ENCODE measurements at places on chromosomes 13 and 19. TPM values are rescaled to one million over a fixed set of nuclear protein-coding genes. Genes with fewer than 3 reads are reported as not detected.

GRCh38 chr13:68872338-68872737 is 1235.3 kb upstream of the ATXN8OS start:
- H3K27ac ChIP-seq, result no peak overlapping the region
- no peaks in the 10 kb centered on the region for H3K36me3 ChIP-seq
- no peak overlapping the region for H3K4me3 ChIP-seq
- no peaks in the 10 kb centered on the region for H3K27me3 ChIP-seq

DNA sequence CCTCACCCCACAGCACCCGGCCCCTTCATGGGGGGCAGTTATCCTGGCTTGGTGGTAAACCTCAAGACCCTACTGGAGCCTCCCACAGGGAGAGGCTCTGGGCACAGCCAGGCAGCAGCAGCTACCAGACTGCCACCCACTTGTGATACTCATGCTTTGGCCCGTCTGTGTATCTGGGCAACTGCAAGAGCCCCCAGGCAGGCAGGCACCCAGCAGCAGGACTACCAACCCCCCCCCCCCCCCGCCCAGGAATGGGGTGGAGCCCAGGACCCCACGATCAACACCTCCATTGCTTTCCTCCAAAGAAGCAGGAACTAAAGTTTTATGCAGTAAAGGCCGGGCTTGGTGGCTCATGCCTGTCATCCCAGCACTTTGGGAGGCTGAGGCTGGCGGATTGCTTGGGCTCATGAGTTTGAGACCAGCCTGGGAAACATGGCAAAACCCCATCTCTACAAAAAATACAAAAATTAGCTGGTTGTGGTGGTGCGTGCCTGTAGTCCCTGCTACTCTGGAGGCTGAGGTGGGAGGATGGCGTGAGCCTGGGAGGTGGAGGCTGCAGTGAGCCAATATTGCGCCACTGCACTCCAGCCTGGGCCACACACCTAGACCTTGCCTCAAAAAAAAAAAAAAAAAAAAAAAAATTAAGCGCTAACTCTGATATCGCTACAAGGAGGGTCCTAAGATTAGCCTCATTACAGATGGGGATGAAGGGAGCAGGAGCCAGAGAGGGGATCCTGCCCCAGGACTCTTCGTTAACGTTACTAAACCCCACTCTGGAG is 1.1 kb upstream of the LYL1 start:
- H3K27ac ChIP-seq, result peak overlapping the region; percentile 94
- H3K4me3 ChIP-seq, result peak overlapping the region; percentile 92
- H3K27me3 ChIP-seq, result peaks cover 2% of the 10 kb centered on the region
- no peak for DNase-seq
- H3K4me1 ChIP-seq, result peaks cover 35% of the 10 kb centered on the region

GRCh38 chr13:62014299-62014698 is 598.6 kb upstream of the PCDH20 start:
- no peaks in the 10 kb centered on the region for H3K36me3 ChIP-seq
- H3K27ac ChIP-seq, result no peak overlapping the region
- no peaks in the 10 kb centered on the region for H3K4me1 ChIP-seq
- no peak for DNase-seq
- no peaks in the 10 kb centered on the region for H3K27me3 ChIP-seq

DNA sequence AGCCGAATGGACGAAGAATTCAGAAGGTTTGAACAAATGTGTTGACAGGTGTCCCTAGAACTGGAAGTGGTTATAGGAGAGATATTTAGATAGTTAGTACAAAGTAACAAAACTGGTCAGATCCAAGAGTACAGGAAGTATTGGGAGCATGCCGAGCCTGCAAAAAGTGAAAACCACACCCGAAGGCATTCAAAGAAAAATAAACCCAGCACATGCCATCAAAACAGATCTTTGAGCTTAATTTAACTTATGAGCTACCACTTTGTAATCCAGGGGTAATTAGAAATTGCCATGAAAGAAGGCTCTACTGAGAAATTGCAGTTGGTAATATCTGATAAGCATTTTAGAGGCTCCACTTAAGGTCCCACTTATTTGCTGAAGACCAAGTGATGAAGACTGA is 214.2 kb downstream of the DNAJC15 start:
- H3K4me1 ChIP-seq, result no peaks in the 10 kb centered on the region
- H3K27me3 ChIP-seq, result no peaks in the 10 kb centered on the region
- DNase-seq, result no peak
- H3K36me3 ChIP-seq, result no peaks in the 10 kb centered on the region
- no peak overlapping the region for H3K27ac ChIP-seq

DNA sequence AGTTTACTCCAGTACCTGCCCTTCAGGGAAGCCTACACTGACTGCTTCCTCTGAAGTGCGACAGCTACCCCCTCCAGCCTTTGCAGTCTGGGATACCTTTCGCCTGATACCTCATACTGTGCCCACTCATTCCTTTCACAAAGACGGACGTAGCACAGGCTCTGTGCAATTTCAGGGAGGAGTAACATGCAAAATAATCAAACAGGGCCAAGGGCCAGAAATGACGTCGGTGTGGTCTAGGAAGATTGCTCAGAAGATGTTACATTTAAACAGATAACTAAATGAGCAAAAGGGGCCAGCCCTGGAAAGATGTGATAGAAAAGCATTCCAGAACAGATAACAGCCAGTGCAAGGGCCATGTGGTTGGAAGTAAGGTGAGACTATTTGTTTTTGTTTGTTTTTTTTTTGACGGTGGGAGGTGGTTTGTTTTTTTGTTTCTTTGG is 6.6 kb upstream of the DDX39A start:
- H3K27me3 ChIP-seq, result no peaks in the 10 kb centered on the region
- H3K27ac ChIP-seq, result no peak overlapping the region
- DNase-seq, result no peak
- H3K4me1 ChIP-seq, result peaks cover 2% of the 10 kb centered on the region
- H3K36me3 ChIP-seq, result no peaks in the 10 kb centered on the region

DNA sequence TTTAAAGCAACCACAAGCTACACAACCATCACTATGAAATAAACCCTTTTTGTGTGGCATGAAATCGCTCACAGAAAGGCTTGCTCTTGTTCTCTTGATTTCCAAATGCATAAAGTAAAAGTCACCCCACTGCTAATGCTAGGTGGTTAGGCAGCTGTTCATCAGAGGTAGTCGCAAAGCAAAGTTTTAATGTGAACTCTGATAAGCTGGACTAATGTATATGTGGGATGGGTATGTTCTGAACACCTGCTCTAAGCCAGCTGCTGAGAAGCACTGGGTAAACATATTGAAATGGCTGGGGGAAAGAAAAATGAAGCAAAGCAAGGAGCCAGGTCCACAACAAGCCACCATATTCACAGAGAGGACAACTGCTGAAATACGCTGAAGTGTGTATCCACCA is 142.3 kb downstream of the KLF12 start:
- DNase-seq, result no peak
- no peak overlapping the region for H3K4me3 ChIP-seq
- H3K27me3 ChIP-seq, result no peaks in the 10 kb centered on the region
- H3K36me3 ChIP-seq, result peaks cover 8% of the 10 kb centered on the region
- H3K4me1 ChIP-seq, result peaks cover 53% of the 10 kb centered on the region
- no peak overlapping the region for H3K27ac ChIP-seq

- H3K27me3 ChIP-seq, result peaks cover 10% of the 10 kb centered on the region
- DNase-seq, result no peak
- no peaks in the 10 kb centered on the region for H3K36me3 ChIP-seq
- H3K4me1 ChIP-seq, result no peaks in the 10 kb centered on the region
Observed at GRCh38 chr13:24083722-24084421, 76.6 kb upstream of the SPATA13 start.

GRCh38 chr13:49821216-49822009 is 28.9 kb upstream of the KPNA3 start:
- DNase-seq, result no peak
- no peak overlapping the region for H3K27ac ChIP-seq
- no peak overlapping the region for H3K4me3 ChIP-seq

DNA sequence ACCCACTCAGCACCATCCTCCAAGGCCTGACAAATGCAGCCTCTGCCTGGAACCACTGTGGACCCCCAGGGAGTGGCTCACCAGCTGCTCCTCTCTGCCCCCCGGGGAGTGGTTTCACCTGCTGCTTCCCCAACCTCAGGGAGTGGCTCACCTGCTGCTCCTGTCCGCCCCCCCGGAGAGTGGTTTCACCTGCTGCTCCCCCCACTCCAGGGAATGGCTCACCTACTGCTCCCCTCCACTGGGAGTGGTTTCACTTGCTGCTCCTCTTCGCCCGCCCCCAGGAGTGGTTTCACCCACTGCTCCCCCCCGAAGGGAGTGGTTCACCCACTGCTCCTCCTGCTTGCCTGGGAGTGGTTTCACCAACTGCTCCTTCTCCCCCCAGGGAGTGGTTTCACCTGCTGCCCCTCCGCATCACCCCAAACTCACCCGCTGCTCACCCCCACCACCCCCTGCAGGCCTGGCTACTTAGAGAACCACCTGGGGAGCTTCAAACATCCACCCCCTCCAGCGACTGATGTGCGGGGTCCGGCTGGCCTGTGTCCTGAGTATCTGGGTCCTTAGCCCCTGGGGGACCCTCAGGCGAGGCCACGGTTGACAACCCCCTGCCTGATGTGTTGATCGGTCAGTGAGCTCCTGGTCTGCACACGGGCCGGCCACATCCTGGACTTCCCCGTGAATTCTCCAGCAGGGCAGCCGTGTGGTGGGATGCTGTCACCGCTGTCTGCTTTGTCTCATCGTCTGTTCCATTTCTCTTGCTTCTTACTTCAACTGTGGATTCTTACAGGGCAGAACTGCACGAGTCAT is 14.6 kb upstream of the TMEM255B start:
- peaks cover 17% of the 10 kb centered on the region for H3K27me3 ChIP-seq
- H3K27ac ChIP-seq, result no peak overlapping the region
- H3K36me3 ChIP-seq, result no peaks in the 10 kb centered on the region
- peaks cover 24% of the 10 kb centered on the region for H3K4me1 ChIP-seq
- H3K4me3 ChIP-seq, result no peak overlapping the region
- DNase-seq, result no peak

- H3K36me3 ChIP-seq, result no peaks in the 10 kb centered on the region
- DNase-seq, result no peak
- no peak overlapping the region for H3K27ac ChIP-seq
- no peaks in the 10 kb centered on the region for H3K27me3 ChIP-seq
- H3K4me3 ChIP-seq, result no peak overlapping the region
- no peaks in the 10 kb centered on the region for H3K4me1 ChIP-seq
Observed at GRCh38 chr13:72505376-72505775, 222.1 kb downstream of the MZT1 start.

DNA sequence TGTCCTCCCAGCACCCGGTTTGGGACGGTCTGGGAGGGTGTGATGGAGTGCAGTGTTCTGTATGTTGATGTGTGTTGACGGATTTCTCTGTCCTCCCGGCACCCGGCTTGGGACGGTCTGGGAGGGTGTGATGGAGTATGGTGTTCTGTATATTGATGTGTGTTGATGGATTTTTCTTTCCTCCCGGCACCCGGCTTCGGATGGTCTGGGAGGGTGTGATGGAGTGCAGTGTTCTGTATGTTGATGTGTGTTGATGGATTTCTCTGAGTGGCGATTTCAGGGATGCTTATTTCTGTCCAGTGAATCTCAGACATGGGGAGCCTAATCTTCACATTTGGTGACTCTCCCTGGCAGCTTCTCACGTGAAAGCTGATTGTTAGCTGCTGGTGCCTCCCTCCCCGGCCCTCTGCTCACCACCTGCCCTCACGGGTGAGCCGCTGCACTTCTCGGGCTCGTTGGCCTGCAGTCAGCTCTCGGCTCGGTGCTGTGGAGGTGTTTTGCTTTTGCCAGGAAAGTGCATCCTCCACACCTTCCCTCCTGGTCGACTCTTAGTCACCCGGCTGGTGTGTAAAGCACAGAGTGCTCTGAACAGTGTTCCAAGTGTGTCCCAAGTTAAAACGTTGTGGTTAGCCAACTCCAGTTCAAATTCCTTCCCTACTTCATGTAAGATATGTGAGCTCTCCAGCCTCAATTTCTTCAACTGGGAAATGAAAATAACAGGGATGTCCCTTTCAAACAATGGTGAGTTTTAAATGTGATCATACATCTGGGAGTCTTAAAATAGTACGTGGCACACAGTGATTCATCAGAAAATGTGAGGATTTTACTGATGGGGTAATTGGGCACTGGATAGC is 54.6 kb downstream of the ATP11A start:
- H3K4me3 ChIP-seq, result no peak overlapping the region
- H3K4me1 ChIP-seq, result peaks cover 15% of the 10 kb centered on the region
- no peak for DNase-seq
- H3K27me3 ChIP-seq, result no peaks in the 10 kb centered on the region
- no peaks in the 10 kb centered on the region for H3K36me3 ChIP-seq

LILRB5 gene
- total RNA-seq, result not detected

DNA sequence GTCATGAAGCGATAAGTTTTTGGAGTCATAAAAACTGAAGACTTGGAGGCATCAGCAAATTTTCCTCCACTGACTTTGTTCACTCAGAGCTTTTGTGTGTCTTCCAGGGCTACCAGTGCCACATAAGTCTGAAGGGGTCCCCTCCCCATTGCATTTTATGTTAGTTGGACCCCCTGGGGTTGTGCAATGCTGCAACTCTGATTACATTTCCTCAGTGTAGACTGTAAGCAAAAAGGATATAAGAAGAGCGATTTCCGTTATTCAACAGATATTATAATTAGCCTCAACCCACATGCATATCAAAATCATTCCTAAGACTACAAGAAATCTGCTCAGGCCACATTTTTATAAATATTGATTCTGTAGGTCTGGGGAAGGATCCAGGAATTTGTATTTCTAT is 324.0 kb downstream of the TDRD3 start:
- H3K27me3 ChIP-seq, result no peaks in the 10 kb centered on the region
- H3K27ac ChIP-seq, result no peak overlapping the region
- H3K4me3 ChIP-seq, result no peak overlapping the region
- no peak for DNase-seq
- no peaks in the 10 kb centered on the region for H3K4me1 ChIP-seq

DNA sequence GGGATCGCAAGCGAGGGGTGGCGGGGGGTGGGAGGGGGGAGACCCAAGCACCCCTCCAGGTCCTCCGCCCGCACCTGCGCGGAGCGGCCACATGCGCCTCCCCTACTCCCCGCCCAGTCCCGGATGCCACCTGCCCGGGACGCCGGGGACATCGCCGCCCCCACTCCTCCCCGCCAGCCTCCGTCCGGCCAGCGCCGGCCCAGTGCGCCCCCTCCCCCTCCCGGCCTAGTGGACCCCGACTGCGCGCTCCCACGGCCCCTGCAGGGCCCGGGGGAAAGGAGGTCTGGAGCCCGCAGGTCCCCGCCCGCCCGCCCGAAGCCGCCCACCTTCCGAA is 263 bp downstream of the RHPN2 start:
- DNase-seq, result peak; percentile 39
- H3K36me3 ChIP-seq, result no peaks in the 10 kb centered on the region
- H3K4me3 ChIP-seq, result peak overlapping the region; percentile 63
- H3K27ac ChIP-seq, result no peak overlapping the region
- H3K4me1 ChIP-seq, result peaks cover 2% of the 10 kb centered on the region

DNA sequence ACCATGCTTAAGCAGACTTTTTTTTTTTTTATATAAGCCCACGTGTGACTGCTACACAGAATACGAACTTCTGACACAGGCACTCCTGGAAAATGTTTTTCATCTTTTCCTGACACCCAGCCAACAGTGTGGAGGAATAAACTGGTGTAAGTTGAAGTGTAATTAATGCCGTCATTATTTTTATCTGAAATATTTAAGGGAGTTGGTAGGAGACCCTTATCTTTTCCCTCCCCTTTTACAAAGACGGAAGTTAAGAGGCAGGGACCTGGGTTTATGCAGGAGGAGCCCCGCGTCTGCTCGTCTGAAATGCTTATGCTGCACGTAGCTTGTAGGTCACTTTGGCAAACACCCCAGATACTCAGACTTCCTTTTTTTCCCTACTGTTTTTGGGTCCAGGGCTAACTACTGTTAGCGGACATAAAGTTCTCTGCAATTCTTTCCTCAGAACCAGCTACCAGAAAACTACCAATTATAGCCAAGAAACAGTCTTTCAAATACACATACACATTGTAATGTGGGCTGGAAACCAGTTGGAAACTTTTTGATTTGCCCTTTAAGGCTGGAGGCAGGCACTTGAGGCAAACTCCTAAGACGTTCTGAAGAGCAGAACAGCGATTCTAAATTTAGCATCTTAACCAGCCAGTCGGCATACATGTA is 50.8 kb downstream of the EFNB2 start:
- no peak for DNase-seq
- no peak overlapping the region for H3K4me3 ChIP-seq
- H3K27me3 ChIP-seq, result peaks cover 42% of the 10 kb centered on the region

Measured in activated CD4-positive, alpha-beta memory T cell treated with anti-CD3 and anti-CD28 coated beads for 36 hours (primary cell).